ENCODE measurements at places on chromosomes 2 and 18.

DNA sequence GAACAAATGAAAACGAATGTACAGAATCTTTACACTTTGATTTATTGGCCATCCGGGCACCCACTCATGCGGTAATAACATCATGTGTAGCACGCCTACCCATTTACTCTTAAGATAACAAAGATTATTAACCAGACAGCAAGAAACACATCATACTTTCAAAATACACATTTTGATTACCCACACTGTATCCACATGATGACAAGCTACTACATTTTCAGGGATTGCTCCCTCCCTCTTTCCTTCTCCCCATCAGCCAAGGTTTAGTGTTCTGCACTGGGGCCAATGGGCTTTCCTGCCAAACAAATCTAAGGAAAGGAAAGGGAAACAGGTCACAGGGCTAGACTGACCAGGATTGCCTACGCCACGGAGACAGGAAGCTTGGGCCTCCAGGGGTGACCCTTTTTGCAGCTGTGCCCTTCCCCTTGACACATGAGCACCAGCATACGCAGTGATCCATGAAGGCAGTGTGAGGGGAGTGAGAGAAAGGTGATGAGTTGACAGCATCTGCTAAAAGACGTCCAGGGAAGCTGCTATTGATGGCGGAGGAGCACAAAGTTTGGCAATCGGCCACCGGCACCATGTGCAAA lies 76.5 kb downstream of the ZNF521 start:
- DNase-seq = no peak

GRCh38 chr2:97645112-97645694 lies 659 bp upstream of the COX5B start:
- peak; percentile 78 for DNase-seq

DNA sequence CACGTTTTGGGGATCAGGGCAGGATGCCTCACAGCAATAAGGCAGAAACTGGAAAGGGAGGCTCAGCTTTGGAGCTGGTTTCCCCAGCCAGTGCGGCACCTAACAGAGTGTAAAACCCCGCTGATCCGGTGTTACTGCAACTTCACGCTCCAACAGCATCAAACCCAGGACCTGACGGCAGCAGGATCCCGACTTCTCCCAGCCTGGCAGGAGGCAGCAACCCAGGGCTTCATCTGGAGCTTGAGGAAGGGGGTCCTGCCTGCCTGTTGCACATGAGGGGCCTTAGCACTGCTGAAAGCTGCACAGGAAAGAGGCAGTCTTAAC lies 209.8 kb downstream of the MGAT5 start:
- DNase-seq = no peak

DNA sequence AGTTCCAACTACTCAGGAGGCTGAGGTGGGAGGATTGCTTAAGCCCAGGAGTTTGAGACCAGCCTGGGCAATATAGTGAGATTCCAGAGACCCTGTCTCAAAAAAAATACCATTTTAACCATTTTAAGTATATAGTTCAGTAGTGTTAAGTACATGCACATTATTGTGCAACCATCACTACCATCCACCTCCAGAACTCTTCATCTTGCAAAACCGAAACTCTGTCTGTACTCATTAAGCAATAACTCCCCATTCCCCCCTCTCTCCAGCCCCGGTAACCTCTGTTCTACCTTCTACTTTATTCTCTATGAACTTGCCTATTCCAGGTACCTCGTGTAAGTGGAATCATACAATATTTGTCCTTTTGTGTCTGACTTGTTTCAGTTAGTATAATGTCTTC lies 86.4 kb downstream of the GFPT1 start:
- DNase-seq = no peak

DNA sequence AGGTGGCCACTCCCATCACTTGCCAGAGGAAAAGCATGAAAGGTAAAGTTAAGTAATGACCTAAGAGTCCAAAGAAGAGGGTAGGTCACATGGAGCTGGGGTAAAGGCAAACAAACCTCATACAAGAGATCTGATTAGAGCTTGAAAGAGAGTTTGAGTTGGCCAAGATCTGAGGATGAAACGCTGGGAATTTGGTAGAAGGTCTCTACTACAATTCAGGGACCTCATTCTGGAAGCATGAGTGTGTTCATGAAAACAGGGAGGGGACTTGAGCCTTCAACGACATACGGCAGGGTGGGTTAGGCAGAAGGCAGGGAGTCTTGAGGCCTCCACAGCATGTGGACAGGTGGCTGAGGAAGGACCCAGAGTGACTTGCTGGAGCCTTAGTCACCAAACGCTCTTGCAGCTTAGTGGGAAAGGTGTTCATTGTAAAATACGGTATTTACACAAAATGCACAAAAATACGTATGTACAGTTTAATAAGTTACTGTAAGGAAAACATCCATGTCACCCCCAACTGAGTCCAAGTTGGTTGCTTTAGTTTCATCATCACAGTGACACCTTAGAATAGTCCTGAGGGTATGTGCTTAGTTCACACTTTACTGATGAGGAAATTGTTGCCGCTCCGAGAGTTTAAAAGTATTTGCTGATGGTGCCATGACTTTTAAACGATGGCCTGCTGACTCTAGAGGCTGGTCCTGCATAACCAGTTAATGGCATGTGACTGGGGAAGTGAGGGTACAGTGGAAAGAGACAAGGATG lies 5.0 kb upstream of the FARP2 start:
- no peak for DNase-seq

GRCh38 chr2:213491376-213491775 lies 207.1 kb downstream of the SPAG16 start:
- DNase-seq = no peak

GRCh38 chr18:79680891-79681339 lies 1.3 kb downstream of the CTDP1 start:
- DNase-seq = no peak

DNA sequence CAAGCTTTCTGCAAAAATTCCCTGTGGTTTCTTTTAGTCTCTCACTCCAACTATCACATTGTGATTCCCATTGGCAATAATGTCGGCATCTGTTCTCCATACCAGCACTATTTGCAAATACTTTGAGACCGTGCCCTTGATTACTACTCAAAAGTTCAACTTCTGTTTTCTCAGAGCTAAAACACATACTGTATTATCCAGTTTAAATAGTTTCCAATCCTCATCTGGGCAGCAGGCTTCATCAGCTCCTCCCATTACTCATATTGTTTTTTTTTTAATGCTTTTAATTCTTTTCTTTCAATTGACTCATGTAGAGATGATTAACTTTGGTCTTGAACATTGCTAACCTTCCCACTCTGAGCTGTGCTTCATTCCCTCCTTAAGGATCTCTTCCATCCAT lies 135.8 kb downstream of the METTL8 start:
- DNase-seq = no peak

- no peak for DNase-seq
These were observed 342.1 kb downstream of the SLC4A3 start for GRCh38 chr2:219969508-219969907.

DNA sequence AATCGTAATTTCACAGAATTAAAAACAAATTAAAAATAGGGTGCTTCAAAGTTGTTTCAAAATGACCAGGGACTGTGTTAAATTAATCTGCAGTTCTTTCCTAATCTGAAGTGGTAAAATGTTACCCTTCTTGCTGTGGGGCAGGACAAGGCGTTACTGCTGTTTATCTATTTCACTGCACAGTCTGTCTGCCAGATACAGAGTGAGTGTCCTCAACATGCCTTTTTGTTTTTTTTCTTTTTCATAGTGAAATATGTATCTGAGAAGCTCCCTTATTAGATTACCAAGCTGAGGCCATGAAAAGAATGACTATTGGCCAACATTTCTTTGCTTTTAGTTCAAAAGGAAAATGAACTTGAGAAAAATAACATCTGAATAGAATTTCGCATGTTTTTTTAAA lies 38.0 kb downstream of the KCTD1 start:
- DNase-seq = peak; percentile 54

DNA sequence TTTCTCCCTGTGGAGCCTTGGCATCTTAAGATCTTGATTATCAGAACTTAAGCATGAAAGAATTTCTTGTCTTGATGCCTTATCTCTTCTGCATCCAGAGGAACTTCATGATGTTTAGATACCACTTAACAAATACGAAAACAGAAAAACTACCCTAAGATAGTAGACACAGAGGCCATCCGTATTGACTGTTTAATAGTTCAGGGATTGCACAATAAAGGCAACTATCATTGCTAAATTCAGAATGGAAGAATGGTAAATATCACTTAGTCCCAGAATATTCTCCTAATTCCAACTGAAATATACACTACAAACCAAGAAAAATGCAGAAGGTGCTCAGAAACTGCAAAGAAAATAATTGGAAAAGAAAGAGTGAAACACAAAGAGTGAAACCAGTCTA lies 214.6 kb upstream of the VWC2L start:
- DNase-seq = no peak

DNA sequence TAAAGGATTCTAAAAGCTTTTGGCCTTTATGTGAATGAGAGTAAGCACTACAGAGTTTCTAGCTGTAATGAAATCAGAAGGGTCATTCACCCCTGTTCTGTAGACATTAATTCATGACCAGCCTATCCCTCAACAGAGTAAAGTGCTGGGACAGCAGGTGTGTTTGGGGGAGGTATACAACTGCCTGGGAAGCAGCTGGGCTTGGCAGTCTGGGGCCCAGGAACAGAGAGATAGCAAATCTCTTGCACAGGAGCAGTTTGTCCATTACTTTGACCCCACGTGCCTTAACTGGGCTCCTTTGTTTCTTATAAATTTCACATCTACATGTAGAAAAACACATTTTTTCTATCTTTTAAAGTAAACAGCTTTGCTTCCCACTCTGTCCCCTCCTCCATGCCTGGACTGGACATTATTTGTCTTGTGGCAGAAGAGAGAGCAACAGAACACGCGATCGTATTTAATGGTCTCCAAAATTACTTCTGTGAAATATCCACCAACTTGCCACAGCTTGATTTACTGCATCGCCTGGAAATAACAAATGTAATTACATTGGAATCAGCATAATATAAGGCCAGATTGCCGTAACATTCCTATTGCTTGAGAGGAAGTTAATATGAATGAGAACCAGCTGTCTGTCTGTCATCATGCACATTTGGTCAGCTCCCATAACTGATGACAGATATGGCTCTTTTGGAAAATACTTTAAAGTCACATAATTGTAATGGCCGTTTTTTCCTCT lies 263.8 kb downstream of the RBM43 start:
- no peak for DNase-seq

GRCh38 chr2:198916548-198917080 lies 541.1 kb downstream of the SATB2 start:
- DNase-seq = no peak

GRCh38 chr2:218832520-218832919 lies 917 bp upstream of the PRKAG3 start:
- no peak for DNase-seq

DNA sequence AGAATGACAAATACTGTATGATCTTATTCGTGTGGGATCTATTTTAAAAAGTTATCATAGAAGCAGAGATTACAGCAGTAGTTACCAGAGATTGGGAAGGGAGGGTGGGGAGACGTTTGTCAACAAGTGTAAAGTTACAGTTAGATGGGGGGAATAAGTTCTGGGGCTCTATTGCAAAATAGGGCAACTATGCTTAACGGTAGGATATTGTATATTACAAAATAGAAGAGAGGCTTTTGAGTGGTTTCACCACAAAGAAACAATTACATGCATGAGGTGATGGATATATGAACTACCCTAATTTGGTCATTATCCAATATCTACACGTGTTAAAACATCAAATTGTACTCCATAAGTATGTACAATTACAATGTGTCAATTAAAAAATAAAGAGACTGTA lies 123.4 kb upstream of the NOSTRIN start:
- DNase-seq = no peak

DNA sequence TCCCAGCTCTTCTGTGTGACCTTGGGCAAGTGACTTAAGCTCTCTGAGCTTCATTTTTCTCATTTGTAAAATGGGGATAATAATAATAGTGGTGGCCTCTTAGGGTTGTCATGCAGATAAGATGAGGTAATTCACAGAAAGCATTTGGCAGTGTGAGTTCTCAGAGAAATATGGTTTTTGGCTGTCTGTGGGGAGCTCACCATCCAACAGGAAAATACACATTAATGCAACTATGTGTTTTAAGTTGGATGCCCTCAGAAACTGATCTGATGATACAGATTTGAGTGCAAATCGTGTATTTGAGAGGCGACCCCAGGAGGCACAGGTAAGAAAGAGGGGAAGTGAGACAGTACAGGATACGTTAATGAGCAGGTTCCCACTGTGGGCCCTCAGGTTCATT lies 56.1 kb upstream of the SPRED2 start:
- DNase-seq = no peak

DNA sequence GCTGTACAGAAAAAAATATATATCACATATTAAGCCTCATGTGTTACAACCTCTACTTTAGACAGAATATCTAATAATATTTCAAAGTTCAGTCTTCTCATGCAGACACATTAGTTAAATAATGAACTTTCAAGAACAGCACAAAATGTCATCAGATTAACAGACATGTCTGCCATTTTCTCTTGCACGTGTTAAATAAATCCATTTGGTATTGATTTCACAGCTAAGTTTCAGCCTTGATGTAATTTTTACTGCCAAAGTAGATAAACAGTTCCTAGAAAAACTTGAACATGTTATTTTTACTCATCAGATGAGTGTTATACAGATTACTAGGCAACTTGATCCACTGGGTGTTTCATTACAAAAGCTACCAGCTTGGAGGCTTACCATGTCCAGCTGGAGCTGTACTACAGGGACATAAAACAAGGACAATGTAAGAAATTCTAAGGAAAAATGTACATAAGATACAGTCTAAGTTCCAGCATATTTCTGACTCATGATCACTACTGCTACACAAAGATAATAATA lies 290.7 kb upstream of the DDX18 start:
- no peak for DNase-seq
